GM18507 (cell line): ENCODE measurements at places on chromosomes 1 and 21.

DNA sequence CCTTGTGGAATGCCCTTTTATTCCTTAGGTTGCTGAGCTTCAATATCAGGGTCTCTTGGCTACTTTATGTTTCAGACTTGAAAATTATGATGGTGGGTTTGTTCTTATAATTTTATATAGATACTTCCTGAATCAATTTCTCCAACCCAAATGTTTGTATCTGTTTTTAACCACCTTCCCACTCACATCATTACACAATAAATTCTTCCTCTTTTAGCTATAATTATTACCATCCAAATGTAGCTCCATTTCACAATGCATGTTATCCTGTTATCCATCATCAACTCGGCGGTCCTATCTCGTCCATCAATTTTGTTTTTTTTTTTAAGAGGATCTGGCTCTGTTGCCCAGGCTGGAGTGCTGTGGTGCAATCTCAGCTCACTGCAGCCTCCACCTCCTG, 357.6 kb upstream of the ZP4 start:
- DNase-seq: no peak

DNA sequence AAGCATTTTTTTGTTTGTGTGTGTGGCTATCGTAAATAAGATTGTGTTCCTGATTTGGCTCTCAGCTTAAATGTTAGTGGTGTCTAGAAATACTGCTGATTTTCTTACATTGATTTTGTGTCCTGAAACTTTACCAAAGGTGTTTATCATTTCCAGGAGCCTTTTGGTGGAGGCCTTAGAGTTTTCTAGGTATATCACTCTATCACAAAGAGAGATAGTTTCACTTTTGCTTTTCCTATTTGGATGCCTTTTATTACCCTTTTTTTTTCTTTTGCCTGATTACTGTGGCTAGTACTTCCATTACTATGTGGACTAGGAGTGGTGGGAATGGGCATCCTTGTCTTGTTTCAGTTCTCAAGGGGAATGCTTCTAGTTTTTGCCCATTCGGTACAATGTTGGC, 109.6 kb downstream of the S1PR1 start:
- DNase-seq: no peak

- no peak for DNase-seq
Observed at GRCh38 chr1:205703072-205703471, 22.8 kb upstream of the SLC45A3 start.

GRCh38 chr21:36713746-36714145, 14.8 kb downstream of the SIM2 start:
- DNase-seq: no peak
